NCI-H774 (cell line): ENCODE measurements at places on chromosomes 7 and 10.

DNA sequence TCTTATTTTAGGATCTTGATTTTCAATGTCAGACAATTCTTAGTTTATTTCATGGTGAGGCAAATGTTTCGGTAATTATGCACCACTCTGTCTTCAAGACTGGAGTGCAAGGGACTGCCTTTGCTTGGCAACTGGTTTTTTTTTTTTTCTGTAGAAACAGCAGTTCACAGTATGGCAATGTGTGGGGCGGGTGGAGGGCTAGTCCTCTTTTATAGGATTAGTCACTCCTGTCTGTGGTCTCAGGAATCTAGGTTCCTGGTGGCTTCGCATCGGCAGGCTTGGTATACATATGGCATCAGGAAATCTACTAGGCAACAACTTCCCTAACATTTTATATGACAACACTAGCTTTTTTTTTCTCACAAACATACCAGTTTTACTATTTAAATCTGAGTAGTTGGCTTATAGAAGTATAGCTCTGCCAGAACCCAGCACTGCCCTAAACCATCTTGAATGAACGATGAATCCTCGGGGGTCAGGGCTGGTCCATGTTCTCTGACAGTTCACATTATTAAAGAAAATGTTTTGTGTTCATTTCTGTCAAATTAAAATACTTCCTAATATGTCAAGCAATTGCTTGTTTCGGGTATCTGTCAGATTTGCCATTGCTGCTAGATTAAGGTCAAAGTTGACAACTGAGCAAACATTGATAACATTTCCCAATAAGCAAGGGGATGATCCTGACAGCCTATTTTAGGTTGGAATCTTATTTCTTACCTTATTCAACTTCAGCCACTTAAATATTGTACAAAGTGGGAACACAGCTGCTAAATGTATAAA is 289.7 kb upstream of the VSTM2A start:
- DNase-seq = no peak

GRCh38 chr10:62637249-62638061 is 167.1 kb upstream of the ADO start:
- DNase-seq = no peak

GRCh38 chr7:99860281-99861127 is 16.3 kb downstream of the OR2AE1 start:
- DNase-seq = no peak

DNA sequence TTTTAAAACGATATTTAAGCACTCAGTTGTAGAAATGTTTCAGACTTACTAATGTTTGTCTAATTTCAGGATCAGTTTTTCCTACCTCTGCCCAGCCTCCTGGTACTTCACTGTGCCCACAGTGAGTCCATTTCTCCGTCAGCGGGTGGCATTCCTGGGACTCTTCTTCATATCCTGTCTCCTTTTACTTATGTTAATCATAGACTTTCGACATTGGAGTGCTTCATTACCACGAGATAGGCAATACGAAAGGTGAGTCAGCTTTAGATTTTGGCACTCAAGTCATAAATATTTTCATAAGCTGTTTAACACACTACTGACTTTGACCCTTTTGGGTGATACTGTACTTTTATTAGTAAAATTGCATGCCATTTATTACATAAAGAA is 2.1 kb downstream of the ENTPD7 start:
- no peak for DNase-seq

DNA sequence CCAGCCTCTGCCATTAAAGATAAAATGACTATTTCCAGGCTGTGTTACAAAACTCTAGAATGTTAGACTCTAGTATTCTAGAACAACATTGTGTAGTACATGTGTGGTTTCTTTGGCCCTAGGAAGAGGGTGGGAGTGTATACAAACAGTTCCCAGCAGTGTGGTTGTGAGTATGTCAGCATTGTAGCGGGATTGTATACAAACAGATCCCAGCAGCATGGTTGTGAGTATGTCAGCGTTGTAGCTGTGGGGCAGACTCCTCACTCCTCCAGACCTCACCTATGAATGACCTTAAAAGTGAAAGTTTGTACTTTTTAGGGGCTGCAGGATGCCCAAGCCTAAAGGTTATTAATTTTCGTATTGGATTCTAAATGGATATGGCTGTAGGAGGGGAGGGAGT is 6.9 kb upstream of the ACSL5 start:
- DNase-seq = no peak

DNA sequence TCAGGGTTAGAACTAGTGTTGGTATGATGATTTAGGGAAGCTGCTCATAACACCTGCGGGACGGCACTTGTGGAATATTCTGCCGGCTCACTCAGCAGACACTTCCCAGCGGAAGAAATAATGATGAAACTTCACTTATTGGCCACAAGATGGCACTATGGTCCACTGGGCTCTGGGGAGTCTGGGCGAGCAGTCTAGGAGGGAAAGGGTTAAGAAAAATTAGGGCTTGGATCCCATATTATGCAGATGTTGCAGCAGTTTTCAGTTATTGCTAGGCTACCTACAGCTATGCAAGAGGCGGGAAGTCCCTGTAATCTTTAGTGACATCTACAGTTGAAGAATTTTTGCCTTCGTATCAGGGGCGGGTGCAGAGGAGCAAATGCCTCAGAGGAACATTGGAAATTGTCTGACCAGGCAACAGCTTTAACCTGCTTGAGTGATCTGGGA is 238.7 kb upstream of the PRSS58 start:
- DNase-seq = no peak

- no peak for DNase-seq
Measured at GRCh38 chr7:84811362-84811761, 375.5 kb downstream of the SEMA3D start.

DNA sequence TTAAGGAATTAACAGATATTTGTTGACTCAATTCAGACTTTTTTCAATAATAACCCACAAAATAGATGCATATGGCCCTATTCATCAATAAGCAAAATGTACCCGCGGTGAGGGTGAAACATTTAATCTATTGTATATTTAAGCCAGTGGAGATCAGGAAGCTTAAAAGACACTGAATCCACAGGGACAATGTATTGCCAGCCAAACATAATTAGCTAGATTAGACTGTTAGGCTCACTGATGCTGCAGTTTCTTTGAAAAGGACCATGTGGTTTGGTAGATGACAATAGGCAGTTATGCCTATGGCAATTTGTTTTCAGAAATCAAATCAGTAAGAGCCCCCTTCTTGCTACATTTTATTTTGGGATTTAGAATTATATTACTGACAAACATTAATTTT is 87.3 kb upstream of the PLXDC2 start:
- no peak for DNase-seq

DNA sequence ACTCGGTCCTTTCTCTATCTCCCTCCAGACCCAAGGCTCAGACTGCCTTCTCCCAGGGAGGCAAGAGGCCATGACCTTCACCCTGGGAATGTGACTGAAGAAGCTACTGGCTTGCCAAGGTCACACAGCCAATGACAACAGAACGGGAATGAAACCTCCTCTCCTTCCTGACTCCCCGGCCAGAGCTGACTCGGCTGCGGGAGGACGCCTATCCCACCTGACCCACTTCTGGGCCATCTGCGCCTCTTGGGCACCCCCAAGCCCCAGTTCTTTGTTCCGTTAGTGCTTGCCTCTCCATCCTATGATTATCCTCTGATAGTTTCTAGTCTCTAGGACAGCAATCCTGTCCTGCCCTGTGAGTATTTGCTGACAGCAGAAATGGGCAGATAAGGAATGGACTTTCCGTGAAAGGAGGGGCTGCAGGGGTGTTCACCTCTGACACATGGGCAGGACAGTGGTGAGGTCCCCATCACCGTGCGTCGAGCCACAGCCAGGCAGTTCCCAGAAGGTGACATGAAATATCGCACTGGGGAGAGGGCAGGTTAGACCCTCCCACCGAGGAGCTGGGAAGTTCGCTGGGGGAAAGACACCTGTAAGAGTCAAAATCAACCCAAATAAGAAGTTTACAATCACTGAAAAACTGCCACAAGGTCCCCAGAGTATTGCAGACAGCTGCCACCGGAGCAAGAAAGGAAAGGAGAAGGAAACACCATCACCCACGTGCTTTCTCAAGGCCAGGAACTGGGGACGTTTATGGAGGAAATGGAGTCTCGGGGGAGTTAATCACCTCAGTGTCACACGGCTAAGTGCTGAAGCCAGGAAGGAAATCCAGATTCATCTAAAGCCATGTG is 63.0 kb downstream of the INSIG1 start:
- no peak for DNase-seq

- no peak for DNase-seq
Measured at GRCh38 chr7:22137026-22137425, 191.3 kb upstream of the CDCA7L start.

- DNase-seq = no peak
Measured at GRCh38 chr7:43394441-43395130, 188.3 kb upstream of the STK17A start.

- no peak for DNase-seq
Measured at GRCh38 chr10:87551326-87551725, 46.6 kb downstream of the MINPP1 start.

GRCh38 chr7:5543361-5543760 is 119.7 kb upstream of the TNRC18 start:
- no peak for DNase-seq

- DNase-seq = no peak
Measured at GRCh38 chr7:115352375-115352774, 430.5 kb downstream of the MDFIC start.

GRCh38 chr7:6480323-6480660 is 32.5 kb upstream of the DAGLB start:
- no peak for DNase-seq

- no peak for DNase-seq
Measured at GRCh38 chr10:132910901-132911785, 31.2 kb downstream of the CFAP46 start.

DNA sequence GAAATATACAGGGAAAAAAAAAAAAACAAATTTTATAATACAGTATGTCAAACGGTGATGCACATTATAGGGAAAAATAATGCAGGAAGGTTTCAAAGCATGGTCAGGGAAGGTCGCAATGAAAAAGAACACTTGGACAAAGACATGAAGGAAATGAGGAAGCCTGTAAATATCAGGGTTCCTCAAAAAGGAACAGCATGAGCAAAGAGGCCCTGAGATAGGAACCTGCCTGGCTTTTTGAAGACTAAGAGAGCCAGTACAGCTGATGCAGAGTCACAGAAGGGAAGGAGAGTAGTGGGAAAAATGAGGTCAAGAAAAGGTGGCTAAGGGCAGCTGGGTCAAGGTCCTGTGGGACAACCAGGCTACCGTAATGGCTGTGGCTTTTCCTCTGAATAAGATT is 1.9 kb downstream of the VPS41 start:
- no peak for DNase-seq

DNA sequence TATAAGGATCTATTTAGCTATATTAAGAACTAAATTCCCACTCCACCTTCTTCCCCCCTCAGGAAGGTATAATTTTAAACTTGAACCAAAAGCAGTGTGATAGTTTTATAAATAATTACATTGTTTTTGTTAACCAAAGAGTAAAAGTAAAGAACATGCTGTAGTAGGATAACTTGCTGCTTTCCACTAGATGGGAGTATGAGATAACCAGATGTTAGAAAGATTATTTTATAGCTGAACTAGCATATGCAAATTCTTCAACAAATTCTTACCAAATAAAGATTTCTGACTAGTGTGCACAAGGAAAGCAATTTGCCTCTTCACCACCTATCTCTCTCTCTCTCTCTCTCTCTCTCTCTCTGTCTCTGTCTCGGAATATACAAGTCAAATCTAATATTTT is 31.8 kb downstream of the TES start:
- no peak for DNase-seq

- no peak for DNase-seq
Measured at GRCh38 chr7:83161186-83161585, 1.5 kb downstream of the PCLO start.

GRCh38 chr10:131195116-131195515 is 116.4 kb downstream of the TCERG1L start:
- DNase-seq = no peak

GRCh38 chr7:108181073-108181985 is 51.2 kb upstream of the LAMB4 start:
- DNase-seq = peak; percentile 29

- DNase-seq = peak; percentile 43
Measured at GRCh38 chr10:16843252-16843870, 26.1 kb upstream of the RSU1 start.

- no peak for DNase-seq
Measured at GRCh38 chr7:128829391-128830166, 627 bp upstream of the FLNC start.

DNA sequence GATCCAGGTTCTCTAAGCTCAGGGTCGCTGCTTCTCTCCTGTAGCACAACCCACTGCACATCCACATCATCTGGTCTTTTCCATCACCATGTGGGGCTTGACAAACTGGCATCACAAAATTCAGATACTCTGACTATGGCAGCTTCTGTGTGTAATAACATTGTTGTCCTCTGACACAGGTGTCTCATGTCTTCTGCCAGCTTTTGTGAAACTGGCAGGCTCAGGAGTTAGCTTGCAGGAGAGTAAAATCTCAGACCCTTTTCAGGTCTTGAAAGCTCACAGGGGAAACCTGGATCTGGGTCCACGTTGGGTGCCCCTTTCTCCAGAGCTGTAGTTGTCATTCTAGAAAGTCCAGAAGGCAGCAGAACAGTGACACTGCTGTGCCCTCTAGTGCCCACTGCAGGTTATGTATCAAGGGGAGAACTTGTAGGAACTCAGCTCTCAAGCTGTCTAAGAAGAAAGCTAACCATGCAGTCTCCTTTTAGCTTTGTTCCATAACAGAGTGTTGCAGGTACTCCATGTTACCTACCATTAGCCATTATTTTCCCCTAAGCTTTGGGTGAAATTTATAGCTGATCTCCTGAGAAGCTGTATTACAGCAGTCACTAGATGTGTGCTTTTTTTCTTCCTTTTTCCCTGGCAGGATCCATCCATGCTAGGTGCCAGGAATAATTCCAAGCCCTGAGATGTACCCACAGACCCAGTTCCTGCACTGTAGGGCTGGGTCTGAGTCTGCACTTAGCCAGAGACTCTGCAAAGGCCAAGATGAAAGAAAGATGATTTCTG is 102.7 kb downstream of the ZNF248 start:
- DNase-seq = no peak

DNA sequence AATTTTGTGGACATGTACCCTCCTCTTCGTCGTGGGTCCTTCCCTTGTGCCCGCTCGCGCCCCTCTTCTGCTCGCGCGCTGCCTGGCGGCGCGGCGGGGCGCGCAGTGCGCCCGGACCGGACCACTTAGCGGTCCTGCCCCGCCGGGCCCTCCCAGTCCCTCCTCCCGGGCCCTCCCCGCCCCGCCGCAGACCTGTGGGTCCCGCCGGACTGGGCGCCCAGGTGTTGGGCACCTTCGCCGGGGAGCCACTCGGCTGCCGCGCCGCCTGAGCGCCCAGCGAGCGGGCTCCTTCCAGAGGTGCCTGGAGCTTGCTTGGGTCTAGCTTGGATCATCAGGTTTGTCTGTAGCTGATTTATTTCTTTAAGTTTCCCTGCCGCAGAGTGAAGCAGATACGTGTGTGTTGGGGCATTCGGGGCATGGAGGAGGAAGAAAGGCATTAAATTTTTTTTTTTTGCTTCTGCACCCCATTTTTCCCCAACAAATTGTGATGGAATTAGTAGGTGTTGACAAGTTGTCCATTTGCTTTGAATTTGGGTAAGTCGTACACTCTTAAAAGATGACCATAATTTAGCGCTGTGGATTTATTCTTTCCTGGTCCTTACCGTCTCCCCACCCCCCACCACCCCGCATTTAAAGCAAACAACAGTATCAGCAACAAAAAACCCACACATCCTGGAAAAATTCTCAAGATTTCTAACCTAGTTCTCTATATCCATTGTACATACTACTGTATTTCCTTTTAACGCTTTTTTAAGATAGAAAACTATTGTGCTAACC is 905 bp downstream of the C1GALT1 start:
- peak; percentile 32 for DNase-seq

- DNase-seq = no peak
Measured at GRCh38 chr10:10992072-10992471, 25.6 kb upstream of the CELF2 start.

- no peak for DNase-seq
Measured at GRCh38 chr10:117653170-117653515, 110.6 kb downstream of the EMX2 start.

- DNase-seq = no peak
Measured at GRCh38 chr7:65989694-65990080, 7.7 kb upstream of the GUSB start.
